ENCODE measurements at places on chromosomes 1 and 21. TPM values are rescaled to one million over a fixed set of nuclear protein-coding genes. Genes with fewer than 3 reads are reported as not detected.

Gene LINGO4
- not detected for total RNA-seq

Gene ESPN
- 12.2 TPM for total RNA-seq

Gene CIART
- 0.40 TPM for total RNA-seq

Gene IVL
- total RNA-seq, result 0.08 TPM

All from A375 (cell line).